Effector memory CD8-positive, alpha-beta T cell (primary cell): ENCODE measurements at places on chromosomes 5 and 9.

GRCh38 chr5:174318578-174318977 is 273.1 kb downstream of the NSG2 start:
- H3K4me1 ChIP-seq: no peaks in the 10 kb centered on the region
- no peak for DNase-seq
- peaks cover 52% of the 10 kb centered on the region for H3K27me3 ChIP-seq
- H3K4me3 ChIP-seq: no peak overlapping the region
- H3K36me3 ChIP-seq: no peaks in the 10 kb centered on the region

GRCh38 chr5:59503220-59503619 is 390.3 kb downstream of the PDE4D start:
- no peak overlapping the region for H3K27ac ChIP-seq
- DNase-seq: no peak
- H3K4me1 ChIP-seq: no peaks in the 10 kb centered on the region
- no peak overlapping the region for H3K4me3 ChIP-seq
- H3K27me3 ChIP-seq: no peaks in the 10 kb centered on the region

DNA sequence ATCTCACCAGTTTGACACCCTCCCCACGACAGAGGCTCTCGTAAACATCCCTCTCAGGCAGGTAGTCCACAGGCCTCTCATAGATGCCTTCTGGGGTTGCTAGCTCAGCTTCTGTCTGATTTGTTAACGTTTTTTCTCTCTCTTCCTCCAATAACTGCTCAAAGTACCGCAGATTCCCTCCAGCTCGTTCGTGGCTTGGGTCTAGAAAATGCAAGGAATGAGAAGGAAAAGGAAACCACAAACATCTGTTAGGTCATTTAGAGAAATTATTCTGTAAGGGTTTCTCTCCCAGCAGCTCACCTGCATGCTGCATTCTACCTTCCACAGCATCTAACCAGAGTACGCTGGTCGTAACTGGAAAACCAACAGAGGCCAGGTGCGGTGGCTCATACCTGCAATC is 18.5 kb downstream of the P4HA2 start:
- H3K4me3 ChIP-seq: no peak overlapping the region
- DNase-seq: no peak
- H3K36me3 ChIP-seq: no peaks in the 10 kb centered on the region
- no peak overlapping the region for H3K27ac ChIP-seq
- peaks cover 3% of the 10 kb centered on the region for H3K4me1 ChIP-seq

DNA sequence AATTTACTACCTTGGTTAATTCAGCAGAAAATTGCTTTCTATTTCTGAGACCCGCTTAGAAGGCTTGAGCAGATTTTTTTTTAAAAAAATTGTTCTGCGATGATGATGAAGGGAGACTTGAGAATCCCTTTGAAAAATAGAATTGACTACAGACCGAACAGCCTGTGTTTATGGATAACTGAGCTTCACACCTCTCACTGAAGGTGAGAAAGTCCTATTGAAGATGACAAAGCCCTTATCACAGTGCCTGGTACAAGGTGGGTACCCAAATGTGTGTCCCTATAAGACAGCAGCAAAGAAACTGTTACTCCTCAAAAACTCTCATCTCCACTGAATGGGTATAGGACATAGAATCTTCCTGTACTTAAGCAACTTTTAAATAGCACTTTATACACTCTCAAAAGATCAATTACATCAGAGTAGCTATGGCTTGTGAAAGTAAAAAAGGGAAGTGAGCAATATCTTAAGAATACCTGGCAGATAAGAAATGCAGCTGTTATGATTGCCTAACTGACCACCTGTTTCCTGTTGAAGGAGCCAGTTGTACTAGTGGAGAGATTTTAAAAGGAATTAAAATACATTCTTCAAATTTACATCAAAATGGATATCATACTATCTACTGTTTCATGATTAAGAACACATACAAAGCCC is 419.7 kb downstream of the CHSY3 start:
- H3K4me3 ChIP-seq: no peak overlapping the region
- no peaks in the 10 kb centered on the region for H3K4me1 ChIP-seq
- no peak overlapping the region for H3K27ac ChIP-seq
- no peaks in the 10 kb centered on the region for H3K36me3 ChIP-seq

GRCh38 chr9:98047002-98047401 is 9.5 kb upstream of the NANS start:
- H3K27ac ChIP-seq: peak overlapping the region; percentile 81
- no peak overlapping the region for H3K4me3 ChIP-seq
- DNase-seq: no peak
- no peaks in the 10 kb centered on the region for H3K36me3 ChIP-seq
- no peaks in the 10 kb centered on the region for H3K27me3 ChIP-seq

DNA sequence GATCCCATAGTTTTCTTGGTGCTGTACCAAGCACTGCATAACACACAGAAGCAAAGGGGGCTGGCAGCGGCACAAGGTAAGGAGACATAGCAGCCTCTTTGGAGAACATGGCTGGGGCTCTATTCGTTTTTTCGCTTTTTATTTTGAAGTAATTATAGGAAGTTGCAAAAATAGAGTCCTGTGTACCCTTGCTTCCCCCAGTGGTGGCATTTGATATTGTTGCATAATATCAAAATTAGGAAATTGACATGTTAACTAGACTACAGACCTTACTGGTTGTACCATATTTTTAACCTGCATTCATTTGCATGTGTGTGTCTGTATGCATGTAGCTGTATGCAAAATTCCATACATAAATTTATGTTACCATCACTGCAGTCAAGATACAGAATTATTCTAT is 6.6 kb upstream of the UBQLN1 start:
- H3K4me3 ChIP-seq: no peak overlapping the region
- no peaks in the 10 kb centered on the region for H3K4me1 ChIP-seq
- DNase-seq: peak; percentile 5
- no peak overlapping the region for H3K27ac ChIP-seq

- H3K4me3 ChIP-seq: no peak overlapping the region
- no peaks in the 10 kb centered on the region for H3K27me3 ChIP-seq
- no peaks in the 10 kb centered on the region for H3K4me1 ChIP-seq
- H3K36me3 ChIP-seq: no peaks in the 10 kb centered on the region
- no peak overlapping the region for H3K27ac ChIP-seq
Observed at GRCh38 chr9:27888661-27889295, 315.5 kb upstream of the C9orf72 start.
